ENCODE measurements at places on chromosomes 4 and X.

DNA sequence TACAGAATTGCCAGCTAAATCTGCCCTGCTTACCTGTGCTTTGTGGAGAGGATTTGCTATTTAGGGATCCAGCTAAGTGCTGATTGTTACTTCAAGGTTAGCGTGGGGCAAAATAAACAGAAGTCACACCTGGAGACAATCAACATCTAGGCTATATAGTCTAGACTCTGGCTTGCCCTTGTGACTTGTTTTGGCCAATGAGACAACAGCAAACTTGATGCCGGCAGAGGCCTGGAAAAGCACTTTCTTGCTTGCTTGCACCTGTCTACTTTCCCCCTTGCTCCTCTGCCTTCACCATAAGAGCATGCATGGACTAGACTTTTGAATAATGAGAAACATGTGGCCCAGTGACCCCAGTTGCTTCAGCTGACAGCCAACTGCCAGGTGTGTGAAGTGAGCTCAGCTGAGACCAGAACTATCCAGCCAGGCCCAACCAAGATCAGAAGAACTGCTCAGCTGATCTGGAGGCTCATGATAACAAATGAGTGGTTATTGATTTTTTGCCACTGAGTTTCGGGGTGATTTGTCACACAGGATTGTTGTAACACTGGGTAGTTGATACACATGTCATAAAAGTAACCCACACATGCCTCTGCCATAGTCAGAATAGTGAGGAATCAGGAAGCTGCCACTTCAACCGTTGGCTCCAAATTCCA is 164.4 kb downstream of the RBMX2 start:
- no peak for DNase-seq

DNA sequence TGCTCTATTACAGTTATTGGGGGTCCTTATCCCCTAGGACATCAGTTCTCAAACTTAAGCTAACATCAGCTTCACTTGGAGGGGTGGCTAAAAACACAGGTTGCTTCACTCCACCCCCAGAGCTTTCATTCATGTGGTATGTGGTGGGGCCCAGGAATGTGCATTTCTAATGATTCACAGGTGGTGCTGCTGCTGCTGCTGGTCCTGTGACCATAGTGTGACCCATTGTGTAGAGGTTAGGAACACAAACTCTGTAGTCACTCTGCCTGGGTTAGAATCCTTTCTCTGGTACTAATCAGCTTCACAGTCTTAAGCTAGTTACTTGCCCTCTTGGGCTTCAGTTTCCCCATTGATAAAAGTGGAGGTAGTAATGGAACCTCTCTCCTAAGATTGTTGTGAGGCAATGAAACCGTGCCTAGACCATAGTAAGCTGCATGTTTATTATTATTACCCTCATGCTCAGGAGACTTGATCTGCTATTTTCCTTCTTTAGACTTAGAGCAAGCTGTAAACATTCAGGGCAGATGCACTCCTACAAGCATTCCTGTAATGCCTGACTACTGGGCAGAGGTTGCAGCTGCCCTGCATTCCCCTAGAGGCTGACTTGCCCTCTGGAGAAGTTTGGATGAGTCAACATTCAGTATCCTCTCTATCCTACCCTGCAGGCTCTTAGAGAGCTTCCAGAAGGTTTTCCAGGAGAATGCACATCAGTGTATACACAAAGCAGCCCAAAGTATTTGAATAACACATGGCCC is 94.1 kb upstream of the ACSL4 start:
- DNase-seq, result no peak

DNA sequence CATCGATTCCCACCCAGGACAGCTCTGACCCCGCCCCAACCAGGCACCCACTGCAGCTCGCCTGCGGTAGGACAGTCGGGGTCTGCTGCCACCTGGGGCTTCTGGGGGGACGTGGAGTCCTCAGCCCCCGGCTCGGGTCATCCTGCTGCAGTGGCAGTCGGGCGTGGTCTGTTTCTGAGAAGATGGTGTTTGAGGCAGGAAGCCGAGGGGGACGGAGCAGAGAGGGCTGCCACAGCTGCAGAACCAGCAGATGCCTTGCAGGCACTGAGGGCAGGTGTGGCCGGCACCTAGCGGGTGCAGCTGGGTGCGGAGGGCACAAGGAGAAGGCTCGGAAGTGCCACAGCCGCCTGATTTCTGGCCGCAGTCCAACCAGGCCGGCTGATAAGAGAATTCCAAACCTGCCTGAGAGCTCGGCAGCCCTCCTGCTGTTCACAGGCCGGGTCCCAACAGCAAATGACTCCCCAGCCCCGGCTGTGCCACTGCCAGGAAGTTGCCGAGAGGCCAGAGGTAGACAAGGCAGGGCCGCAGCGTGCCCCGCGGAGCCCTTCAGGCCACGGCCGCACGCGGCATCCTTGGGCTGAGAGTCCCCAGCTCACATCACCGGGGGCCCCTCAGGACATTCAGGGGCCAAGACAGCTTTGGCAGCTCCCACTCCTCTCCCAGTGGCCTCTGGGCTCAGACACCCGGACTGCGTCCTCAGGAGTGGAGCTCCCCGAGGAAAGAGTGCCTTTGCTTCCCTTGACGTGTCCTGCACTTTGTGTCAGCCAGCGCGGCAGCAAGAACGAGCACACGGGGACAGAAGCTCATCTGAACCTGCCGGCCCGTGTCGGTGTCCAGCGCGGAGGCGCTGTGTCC is 9.4 kb upstream of the CPLX1 start:
- no peak for DNase-seq

- peak; percentile 89 for DNase-seq
These were observed 20.6 kb upstream of the IRAK1 start for GRCh38 chrX:154040307-154040756.

GRCh38 chrX:153948002-153948466 is 3.6 kb upstream of the RENBP start:
- DNase-seq, result no peak

GRCh38 chr4:2810388-2810787 is 17.5 kb downstream of the SH3BP2 start:
- DNase-seq, result no peak

GRCh38 chr4:85557016-85557901 is 82.3 kb downstream of the ARHGAP24 start:
- no peak for DNase-seq

All from BJ (cell line).